ENCODE measurements at places on chromosomes 2 and 18.

GRCh38 chr2:6031200-6031867 lies 339.1 kb downstream of the SOX11 start:
- DNase-seq: no peak

- DNase-seq: no peak
These were observed 1607.3 kb upstream of the CELF4 start for GRCh38 chr18:39172695-39173421.

GRCh38 chr2:65228263-65228750 lies 676 bp downstream of the ACTR2 start:
- no peak for DNase-seq

DNA sequence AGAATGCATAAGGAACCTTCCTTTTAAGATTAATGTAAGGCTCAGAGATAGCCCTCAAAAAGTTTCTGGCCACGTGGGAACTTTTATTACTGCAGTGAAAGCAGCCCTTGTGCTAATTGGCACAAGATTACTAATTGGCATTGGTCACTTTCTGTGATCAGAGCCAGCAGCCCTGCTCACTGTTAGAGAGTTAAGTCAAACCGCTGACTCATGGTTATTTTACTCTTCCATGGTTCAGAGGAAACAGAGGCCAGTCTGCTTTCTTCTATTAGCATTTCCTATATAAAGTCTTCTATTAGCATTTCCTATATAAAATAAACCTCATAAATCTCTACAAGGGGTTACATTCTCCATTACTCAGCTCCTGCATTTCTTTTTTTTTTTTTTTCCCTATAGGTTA lies 1.5 kb upstream of the SLC35G4 start:
- DNase-seq: no peak

DNA sequence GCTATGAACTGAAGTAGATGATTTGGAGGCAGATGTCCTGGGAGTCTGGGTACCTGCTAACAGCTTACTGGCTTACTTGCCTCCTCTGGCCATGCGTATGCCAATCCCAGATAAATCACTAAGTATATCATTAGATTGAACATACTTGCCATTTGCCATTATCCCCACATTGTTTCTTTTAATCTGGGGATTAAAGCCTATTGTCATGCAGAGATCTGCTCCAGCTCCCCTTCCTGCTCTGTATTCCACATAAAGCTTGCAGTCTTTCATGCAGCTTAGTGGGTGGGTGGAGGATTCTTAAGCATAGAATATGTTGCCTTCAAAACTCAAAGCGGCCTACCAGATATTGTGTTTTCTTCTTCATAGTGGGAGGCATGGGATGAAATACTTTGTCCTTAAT lies 311.8 kb upstream of the MMADHC start:
- DNase-seq: no peak

GRCh38 chr2:203685789-203686420 lies 20.5 kb upstream of the CD28 start:
- DNase-seq: no peak

GRCh38 chr2:217789736-217790181 lies 213.0 kb downstream of the TNS1 start:
- DNase-seq: no peak

GRCh38 chr2:171522788-171523087 lies 464 bp downstream of the CYBRD1 start:
- DNase-seq: peak; percentile 49

DNA sequence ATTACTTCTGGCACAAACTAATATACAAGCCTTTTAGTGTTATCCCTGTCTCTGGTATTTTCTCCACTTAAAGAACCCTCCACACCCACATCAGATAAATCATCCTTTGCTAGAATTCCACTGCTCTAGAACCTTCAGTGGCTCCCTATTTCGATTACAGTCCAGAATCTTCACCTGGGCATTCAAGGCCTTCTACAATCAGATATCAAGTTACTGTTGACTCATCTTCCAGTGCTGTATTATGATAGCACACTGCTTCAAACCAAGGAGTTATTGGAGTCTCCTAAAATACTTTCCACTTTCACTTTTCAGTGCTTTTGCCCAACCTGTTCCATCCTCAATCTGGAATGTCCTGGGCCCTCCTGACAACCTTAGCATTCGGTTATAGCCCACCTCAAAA lies 3.4 kb downstream of the CGREF1 start:
- DNase-seq: no peak

- no peak for DNase-seq
These were observed 163.3 kb upstream of the NABP1 start for GRCh38 chr2:191514613-191515012.

DNA sequence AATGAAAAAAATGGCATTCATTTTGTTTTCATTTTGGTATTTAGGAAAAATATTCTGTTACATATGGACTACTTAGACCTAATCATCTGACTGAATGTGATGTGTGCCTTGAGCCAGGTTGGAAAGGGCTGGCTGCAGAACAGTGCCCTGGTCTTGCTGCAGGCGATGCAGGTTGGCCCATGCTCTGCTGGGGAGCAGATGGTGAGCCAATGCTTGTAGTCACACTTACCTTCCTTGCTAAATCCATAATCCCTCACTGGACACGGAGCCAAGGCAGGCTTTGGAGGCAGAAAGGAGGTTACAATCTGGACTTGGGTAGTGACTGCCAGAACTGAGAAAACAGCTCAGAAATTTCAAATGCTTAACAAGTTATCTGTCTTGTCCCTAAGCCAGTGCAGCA lies 228.7 kb downstream of the ARHGAP15 start:
- no peak for DNase-seq

- DNase-seq: no peak
These were observed 686.8 kb downstream of the ZEB2 start for GRCh38 chr2:143833015-143833660.

GRCh38 chr2:235665661-235666212 lies 171.9 kb downstream of the AGAP1 start:
- no peak for DNase-seq

DNA sequence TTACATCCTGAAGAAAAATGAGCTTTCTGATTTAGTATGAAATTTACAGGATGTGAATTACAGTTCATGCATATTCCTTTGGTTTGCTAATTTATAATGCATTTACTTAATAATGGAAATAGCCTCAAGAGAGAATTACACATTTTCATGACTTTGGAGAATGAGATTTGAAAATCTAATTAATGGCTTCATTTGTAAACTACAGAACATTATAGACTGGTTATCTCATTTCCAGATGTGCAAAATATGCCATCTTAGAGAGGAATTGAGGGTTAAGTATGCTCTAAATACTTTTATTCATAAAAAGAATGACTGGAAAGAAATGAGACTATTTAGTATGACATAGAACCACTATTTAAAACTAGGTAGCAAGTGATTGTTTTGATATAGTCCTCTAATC lies 94.2 kb upstream of the DNAJC10 start:
- DNase-seq: no peak

DNA sequence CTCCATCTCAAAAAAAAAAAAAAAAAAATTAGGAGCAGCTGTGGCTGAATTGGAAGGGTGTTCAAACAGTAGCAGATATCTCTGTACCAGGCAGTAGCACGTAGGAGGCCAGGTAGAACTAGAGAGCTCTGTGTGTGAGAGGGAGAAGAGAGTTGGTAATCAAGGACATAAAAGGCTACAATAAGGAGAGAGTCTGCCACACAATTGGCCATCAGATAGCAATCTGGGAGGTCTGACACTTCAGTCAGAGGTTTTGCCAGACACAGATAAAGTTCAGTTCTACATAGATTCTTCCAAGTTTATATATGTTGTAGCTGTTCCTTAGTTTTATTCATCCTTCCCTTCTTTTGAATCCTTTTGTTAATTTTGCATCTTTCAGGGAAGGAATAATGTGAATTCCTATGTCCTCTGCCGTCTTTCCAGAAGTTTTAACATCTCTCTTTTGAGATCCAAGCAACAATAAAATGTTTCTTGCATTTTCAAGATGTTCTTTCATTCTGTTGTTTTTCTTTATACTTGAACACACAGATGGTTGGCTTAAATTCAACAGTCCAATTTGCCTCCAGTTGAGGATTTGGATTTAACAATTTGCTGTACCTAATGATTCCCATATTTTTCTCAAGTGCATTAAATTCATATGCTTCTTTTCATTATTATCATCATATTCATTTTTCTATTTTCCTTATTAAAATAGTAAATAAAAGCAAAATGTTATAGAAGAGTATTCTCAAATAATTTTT lies 600.3 kb upstream of the GCFC2 start:
- DNase-seq: no peak

DNA sequence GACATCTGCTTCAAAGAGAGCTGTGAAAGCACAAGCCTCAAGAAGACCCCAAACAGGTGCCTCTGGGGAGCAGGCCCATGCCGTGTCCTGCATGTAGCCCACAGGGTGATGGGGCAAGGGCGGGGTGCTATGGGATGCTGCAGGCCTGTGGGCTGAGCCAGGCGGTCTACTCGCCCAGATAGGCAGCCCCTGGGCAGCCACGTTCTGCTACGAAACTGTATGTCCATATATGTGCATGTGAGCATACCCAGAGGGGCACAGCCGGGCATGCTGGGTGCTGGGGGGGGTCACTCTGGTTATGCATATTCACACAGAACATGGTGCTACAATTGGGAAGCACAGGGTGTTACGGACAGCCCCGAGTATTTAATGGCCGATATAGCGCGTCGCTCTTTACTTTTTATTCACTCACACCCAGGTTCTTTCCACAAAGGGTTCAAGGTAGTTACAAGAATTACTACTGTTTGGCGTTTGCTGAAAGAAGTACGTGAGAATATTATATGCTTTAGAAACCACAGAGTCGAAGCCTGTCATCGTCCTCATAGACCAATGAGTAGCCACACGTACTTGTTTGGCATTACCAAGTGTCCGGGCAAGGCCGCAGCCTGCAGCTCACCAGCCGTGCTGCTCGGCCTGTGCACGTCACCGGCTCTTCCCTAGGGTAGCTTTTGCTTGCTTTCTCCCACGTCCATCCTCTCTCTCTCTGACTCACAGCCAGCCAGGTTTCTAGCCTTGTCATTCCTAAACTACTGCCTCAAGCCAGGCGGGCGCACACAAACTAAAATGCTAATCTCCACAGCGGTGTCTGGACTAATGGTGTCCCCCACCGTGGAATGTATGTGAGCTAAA lies 14.4 kb downstream of the MTERF4 start:
- DNase-seq: no peak

DNA sequence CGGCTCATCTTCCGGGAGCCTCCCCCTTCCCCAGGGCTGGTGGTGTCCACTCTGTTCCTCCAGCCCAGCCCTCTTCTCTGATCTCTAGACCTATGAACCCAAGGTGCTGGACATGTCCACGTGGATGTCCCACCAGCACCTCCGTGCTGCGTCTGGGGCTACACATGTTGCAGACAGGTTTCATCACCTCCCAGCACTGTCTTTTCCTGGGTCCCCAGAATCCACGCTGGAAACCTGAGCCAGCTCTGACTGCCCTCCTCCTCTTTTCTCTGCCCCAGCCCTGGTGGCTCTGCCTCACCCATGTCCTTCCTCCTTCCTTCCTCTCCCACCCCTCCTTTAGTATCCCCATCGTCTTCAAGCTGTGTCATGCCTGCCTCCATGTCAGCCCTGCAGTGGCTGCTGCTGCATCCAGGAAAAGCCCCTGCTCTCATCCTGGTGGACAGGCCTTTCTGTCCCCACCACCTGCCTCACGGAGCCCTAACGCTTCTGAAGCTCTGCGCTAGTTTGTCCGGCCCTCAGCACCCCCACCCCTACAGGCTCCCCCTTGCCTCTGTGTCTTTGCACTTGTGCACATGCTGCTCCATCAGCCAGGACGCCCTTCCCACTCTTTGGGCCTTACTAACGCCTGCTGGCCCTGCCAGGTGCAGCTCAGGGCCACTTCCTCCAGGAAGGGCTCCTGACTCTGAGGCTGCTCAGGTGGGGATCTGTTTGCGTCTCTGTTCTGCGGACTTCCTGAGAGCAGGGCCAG lies 105.9 kb downstream of the DYSF start:
- DNase-seq: no peak

DNA sequence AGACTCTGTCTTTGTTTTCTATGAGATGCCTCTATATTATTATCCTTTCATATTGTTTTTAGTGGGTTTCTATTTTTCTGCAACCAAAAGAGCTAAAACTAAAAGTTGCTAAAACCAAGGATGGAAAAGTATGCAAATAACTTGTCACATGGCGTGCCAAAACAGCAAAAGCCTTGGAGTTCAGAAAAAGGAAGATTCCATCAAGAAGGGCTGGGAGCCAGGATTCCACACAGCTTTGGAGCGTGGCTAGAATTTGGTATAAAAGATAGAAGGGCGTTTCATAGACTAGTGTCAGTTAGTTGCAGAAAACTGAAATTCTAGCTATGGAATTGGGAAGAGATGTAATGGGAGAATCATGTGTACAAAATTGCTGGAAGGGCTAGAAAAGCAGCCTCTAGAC lies 4.1 kb downstream of the SCYGR1 start:
- peak; percentile 32 for DNase-seq

DNA sequence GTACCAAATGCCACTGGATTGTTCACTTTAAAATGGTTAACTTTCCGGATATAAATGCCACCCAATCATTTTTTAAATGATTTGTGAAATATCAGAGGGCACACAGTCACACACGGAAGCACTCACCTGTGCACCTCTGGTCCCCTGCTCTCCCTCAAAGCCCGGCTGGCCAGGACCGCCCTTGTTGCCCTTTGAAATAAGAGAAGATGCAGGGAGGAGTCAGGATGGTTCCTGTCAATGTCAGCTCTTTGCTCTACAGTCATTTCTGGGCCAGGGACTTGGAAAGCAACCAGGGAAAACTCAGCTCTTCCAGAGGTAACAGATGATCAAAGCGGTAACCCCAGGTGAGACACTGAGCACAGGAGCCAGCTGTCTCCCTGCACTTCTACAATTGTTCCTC lies 60.7 kb downstream of the COL6A3 start:
- DNase-seq: no peak

Data from AG20443 (cell line).